Stimulated activated CD8-positive, alpha-beta memory T cell treated with anti-CD3 and anti-CD28 coated beads, Interleukin-15, amount 100 ng/mL, for 24 hours (primary cell): ENCODE measurements at places on chromosomes 4 and X.

DNA sequence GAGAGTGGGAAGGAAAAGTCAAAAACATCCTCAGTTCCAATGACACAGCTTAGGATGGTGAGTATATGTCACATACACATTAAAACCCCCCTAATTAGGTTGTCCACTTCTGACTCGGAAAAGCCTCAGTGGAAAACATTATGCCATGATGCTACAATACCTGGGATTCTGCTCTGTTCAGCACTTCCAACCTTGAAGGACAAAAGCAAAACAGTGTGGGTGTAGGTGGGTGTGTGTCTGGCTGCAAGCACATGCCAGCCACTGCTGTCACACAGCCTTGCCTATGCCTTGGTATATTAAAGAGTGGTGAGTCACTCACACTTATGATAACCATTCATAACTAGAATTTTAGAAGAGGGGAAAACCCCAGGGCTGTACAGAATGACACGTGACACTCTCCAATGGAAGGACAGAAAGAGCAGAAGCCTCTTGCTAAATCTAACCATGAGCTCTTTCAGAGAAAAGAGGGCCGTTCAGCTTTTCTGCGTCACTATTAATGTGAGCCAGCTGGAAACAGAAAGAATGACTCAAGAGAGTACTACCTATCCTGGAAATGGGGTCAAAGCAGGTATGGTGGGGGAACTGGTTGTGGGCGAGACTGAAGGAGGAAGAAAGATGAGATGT is 159.6 kb downstream of the TET2 start:
- no peak for DNase-seq

- DNase-seq: no peak
These were observed 1076.8 kb downstream of the PDHA2 start for GRCh38 chr4:96916711-96917110.

DNA sequence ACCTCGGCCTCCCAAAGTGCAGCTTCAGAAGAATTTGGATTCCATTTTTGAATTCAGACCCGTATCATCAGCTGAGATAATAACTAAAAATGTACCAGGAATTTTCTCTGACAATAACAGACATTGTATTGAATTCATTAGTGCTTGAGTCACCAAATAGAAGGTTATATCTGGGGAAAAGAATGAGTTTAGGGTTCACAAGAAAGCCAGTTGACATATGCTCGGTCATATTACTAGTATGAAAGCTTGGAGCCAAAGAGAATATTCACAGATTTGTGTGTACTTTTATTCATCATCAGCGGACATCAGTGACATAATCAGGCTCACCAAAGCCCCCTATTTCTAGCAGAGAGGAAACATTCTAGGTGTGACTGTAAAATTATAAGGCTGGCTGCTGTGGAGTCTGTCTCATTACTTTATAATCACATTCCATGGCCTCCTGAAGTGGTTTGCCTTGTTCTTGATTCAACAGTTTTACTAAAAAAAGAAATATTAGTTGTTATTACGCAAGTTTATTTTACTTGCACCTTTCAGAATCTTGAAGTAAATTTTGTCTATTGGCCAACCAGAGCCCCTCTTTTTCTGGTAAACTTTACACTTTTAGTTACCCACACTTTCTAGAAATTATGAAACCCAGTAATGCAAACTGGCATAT is 14.6 kb upstream of the DCTD start:
- DNase-seq: no peak

GRCh38 chr4:10020106-10020505 is 1.2 kb downstream of the SLC2A9 start:
- no peak for DNase-seq

- no peak for DNase-seq
These were observed 145.6 kb upstream of the SCML1 start for GRCh38 chrX:17591741-17592110.

DNA sequence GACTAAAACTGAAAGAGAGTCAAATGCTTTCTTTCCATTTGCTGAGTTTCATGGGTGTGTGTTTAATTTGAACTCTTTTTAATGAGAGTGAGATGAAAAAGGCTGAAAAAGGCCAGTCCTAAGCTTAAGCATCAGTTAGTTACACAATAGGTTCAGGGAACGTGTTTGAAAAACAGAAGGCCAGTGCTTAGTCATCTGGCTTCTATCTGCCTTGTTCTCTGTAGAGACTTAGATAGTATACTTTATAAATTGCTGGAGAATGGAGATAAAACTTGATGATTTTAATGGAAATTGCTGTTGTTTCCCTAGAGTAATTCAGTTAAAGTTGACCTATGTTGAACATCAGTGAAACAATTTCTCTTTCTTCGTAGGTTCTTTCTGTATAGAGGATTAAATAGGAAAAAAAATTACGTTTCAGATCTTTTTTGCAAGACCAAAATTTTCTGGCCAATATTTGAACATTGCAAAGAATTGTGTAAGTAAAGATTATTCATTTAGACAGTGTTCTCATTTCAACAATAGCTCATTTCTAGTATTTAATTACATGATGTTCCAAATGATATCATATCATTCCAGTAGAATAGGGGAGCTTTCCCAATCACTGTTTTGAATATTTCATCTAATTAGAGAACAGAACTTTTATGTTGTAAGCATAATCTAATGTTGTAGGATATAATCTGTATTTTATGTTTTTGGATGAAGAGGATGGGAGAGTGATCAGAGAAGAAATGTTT is 1088.8 kb downstream of the ADGRL3 start:
- no peak for DNase-seq

DNA sequence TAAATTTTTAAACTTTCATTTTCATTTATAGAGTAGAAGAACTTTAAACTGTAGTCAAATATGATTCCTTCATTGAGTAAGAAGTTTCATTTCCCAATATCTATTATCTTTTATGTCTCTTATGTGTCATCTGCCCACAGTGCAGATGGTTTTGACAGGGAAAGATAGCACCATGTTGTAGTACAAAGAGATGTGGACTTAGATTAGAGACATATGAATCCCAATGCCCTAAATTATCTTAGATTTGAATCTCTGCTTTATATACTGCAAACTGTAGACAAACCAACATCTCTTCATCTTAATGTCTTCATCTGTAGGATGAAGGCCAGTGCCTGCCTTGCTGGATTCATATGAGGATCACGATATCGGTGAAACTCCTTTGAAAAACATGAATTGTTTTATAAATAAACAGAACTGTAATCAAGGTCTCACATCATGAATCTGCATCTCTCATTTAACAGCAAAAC is 217.5 kb downstream of the BANK1 start:
- DNase-seq: no peak

GRCh38 chr4:158778156-158778711 is 9.4 kb downstream of the FNIP2 start:
- DNase-seq: no peak

GRCh38 chr4:187996502-187997177 is 1.1 kb downstream of the ZFP42 start:
- no peak for DNase-seq

DNA sequence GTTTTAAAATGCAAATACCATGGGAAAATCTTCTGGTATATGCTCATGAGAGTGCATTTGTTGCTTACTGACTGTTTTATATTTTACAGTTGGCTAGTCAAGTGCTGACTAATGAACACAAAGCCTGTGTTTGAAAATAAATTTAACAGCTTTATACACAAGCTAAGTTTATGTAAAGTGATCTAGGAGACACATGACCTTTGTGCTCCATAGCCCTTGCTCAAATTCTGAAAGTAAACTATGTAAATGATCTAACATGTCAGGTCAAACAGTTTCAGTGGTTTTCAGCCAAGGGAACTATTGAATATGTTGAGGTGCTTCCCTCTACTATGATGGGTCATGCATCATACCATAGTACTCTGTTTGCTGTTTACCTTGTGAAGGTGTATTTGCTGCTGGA is 36.7 kb downstream of the DIAPH2 start:
- DNase-seq: no peak

DNA sequence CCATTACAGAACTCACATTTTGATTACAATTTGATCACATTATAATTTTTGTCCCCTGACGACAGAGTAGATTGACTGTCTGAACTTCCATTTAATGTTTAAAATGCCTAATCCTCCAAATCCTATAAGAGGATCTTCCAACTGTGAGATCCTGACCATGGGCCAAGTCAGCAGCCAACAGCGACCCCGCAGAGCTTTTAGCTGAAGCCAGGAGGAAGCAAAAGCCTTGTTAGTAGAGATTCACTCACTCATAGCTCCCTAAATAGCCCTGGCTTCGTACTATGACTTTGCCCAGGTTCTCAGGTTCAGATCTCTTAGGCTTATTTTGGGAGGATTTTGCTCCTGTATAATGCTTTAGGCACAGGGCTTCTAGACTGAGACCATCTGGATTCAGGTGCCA is 413.1 kb downstream of the NKX6-1 start:
- DNase-seq: no peak

DNA sequence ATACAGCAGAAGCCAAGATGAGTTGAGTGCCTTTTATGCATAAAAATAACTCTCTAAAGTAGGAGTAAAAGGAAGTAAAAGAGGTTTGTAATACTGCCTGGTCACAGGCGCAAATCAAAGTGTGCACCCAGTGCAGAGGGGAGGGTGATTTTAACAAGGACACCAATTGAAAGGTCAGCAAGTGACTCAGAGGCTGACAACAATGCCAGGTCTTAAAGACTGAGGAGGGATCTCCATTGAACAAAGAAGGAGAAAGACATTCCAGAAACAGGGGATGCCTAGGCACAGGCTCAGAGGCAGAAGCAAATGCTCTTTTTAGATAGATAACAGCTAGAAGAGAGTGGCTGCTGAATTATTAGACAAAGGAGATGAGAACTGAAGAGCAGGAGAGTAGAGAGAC is 297.4 kb upstream of the VCX start:
- DNase-seq: no peak

DNA sequence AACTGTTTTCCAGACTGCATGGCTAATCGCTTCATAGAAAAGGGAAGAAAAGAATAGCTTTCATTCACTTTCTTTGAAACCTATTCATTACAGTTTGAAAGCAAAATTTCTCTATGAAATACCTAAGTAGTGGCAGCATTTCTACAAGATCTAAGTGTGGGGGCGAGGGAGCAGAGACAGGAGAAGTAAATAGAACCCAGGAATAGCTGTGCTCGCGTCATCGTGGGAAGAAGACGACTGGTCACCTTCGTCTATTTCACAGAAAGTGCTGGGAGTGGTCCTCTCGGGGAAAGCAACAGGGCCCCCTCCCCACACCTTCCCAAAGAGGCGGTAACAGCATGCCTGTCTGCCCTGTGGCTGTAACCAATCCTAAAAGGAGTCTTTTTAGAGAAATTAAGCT is 169.9 kb upstream of the NOCT start:
- no peak for DNase-seq

- no peak for DNase-seq
These were observed 46.5 kb upstream of the RAB9B start for GRCh38 chrX:103878466-103879122.

- DNase-seq: no peak
These were observed at the start of gene C1QTNF7 for GRCh38 chr4:15427701-15428100. TSS of gene C1QTNF7 (plus strand) at chr4:15428033. CDS start at chr4:15435744, 7,711 bp downstream.

DNA sequence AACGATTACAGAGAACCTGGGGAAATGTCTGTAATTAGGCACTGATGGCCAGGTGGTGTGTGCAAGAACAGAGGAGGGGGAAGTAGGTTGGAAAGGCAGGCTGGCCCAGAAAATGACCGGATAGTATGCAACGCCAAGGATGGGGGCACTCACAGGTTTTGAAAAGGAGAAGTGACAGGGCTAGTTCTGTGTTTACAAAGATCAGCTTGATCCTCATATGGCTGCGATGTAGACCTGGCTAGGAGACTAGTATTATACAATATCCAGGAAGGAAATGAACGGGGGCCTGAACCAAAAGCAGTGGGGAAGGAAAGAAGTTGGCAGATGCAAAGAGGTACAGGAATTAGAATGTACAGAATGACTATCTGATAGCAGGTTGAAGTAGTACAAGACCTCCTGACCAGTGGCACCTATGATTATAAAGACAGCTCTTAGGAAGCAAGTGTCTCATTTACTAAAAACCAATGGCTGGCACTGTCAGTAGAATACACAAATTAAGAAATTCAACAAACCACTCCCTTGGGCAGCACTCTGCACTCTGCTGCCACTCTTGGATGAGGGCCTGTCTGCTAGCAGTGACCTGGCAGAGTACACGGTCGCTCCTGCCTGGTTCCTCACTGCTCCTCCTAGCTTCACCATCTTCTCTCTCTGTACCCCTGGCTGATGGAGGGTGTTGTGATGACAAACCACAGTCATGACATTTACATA is 14.1 kb downstream of the MFAP3L start:
- no peak for DNase-seq

- DNase-seq: no peak
These were observed 103.8 kb upstream of the CXCL13 start for GRCh38 chr4:77501851-77502250.

- DNase-seq: no peak
These were observed 154.5 kb downstream of the PALLD start for GRCh38 chr4:168651374-168651773.

GRCh38 chr4:131159261-131159660 is 1989.8 kb upstream of the PCDH10 start:
- DNase-seq: no peak

- DNase-seq: no peak
These were observed 15.3 kb downstream of the COQ2 start for GRCh38 chr4:83269256-83269655.

DNA sequence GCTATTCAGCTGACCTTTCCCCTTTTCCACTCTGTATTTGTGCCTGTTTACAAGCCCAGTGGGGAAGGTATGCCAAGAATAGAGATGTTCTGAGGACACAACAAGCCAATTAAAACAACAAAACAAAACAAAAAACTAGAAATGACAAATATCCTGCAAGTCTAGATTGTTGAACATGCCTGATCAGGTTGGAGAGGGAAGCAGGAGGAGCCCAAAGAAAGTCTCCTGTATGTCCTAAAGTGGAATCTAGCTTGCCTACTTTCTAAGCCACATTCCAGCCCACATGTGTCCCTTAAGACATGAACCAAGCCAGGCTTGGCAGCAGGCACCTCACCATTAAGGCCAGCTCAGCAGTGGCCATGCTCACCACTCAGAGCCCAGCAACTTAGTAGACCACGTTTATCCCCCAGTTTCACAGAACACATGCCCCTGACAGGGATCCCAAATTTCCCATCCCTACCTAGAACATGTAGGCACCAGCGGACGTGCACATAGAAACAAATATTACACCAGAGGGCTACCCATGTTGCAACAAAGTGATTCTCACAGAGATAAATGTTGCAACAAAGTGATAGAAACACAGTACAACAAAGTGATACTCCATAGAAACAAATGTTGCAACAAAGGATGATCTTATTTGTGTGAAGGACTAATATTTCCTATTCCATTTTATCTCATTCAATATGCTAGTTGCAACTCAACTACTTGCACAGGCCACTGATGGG is 48.3 kb downstream of the CD99L2 start:
- no peak for DNase-seq

- no peak for DNase-seq
These were observed 8.4 kb upstream of the NWD2 start for GRCh38 chr4:37236165-37236564.

- no peak for DNase-seq
These were observed 850 bp upstream of the CXCL3 start for GRCh38 chr4:74039315-74039763.
